ENCODE measurements at places on chromosomes 7 and 10.

GRCh38 chr7:151244841-151245346 is 3.6 kb downstream of the SMARCD3 start:
- no peak for DNase-seq

GRCh38 chr7:77550586-77550985 is 13.5 kb downstream of the PTPN12 start:
- no peak for DNase-seq

DNA sequence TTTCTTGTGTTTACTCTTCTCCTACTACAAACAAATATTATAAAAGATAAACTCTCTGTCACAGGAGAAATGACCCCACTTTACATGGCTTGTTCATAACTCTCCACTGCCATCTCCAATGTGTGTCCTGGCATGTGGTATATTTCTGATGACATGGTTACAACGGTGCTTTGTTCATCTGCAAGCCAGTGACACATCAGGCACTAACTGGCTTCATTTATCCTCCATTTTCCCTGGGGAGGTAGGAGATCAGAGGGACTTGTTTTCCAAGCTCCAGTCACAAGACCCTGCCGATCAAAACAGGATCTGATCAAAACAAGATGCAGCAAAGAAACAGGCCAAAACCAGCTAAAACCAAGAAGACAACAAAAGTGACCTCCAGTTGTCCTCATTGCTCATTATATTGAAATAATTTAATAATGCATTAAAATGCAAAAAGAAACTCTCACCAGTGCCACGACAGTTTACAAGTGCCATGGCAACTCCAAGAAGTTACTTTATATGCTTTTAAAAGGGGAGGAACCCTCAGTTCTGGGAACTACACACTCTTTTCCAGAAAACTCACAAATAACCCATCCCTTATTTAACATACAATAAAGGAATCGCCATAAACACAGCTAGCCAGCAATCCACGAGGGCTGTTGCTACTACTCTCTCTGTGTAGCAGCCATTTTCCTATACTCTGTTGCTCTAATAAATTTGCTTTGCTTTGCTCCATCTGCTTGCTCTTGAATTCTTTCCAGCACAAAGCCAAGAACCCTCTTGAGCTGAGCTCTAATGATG is 224.2 kb downstream of the XPNPEP1 start:
- no peak for DNase-seq

DNA sequence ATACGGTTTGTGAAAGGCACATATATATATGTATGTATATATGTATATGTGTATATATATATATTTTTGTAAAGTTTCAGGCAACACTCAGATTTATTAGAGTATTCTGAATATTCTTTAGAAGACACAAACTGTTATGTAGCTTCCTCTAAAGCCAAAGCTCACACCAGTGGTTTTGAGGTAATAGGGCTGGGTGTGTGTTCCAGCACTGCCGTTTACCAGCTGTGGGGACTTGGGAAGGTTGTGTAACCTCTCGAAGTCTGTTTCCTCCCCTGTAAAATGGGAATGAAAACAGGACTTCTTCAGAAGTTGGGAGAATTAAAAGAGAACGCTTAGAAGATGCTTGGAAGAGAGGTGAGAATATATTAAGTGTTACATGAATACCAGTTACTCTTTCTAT is 94.8 kb downstream of the PRPF18 start:
- DNase-seq: no peak

GRCh38 chr10:131183546-131184045 is 127.9 kb downstream of the TCERG1L start:
- DNase-seq: no peak

Data from CD4-positive, alpha-beta T cell treated with Interleukin-6 at 100 ng/mL for 8 hours (primary cell).